Activated CD8-positive, alpha-beta T cell treated with anti-CD3 and anti-CD28 coated beads for 36 hours (primary cell): ENCODE measurements at places on chromosomes 3 and 15.

- no peak for DNase-seq
Measured at GRCh38 chr3:10743366-10744097, 72.5 kb upstream of the SLC6A11 start.

- no peak for DNase-seq
Measured at GRCh38 chr3:77686560-77686959, 646.7 kb downstream of the ROBO2 start.

DNA sequence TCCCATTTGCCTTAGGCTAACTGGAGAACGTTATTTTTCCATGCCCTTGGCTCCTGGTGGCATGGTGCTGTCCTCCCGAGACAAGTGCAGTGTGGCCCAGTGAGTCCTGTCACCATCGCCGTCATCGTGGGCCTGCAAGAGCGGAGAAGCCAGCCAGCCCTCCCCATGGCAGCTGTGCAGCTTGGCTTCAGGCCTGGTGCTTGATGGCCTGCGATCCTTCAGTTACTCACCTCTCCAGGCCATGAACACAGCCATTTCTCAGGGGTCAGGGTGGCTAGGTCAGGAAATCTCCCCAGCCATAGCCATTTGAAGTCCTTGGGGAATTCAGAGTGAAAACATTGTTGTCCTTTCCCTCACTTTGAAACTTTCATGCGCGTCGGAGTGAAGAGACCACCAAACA lies 189.0 kb upstream of the RGMA start:
- no peak for DNase-seq

GRCh38 chr3:132535575-132536441 lies 61.3 kb upstream of the ACKR4 start:
- DNase-seq: peak; percentile 80

DNA sequence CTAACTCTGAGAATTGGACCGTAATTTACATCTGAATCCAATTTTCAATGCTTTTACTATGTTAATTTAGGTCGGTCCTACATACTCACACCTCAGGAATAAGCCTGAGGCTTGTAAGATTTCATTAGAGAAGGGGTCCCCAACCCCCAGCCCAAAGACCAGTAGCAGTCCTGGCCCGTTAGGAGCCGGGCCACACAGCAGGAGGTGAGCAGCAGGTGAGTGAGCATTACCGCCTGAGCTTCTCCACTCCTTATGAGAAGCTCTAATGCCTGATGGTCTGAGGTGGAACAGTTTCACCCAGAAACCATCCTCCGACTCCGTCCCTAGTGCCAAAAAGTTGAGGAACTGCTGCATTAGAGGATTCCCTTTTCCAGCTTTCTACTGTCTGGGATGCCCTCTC lies 757.3 kb downstream of the SI start:
- no peak for DNase-seq

- DNase-seq: no peak
Measured at GRCh38 chr3:78963771-78964170, 804.0 kb downstream of the ROBO1 start.

DNA sequence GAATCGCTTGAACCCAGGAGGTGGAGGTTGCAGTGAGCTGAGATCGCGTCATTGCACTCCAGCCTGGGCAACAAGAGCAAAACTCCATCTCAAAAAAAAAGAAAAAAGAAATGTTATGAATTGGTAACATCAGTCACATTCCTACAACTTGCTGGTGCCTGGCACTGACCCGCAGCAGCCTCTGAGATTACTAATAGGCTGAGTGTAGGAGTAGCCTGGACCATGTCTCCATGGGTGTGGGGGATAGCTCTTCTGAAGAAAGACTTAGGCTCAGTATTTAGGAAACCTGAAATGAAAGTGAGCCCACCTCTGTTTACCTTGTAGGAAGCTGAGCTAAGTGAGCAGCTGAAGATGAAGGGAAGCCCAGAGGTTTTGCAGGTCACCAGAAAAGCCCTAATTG lies 148.3 kb downstream of the LRRC28 start:
- DNase-seq: no peak

GRCh38 chr15:68203486-68203885 lies 1.6 kb downstream of the CALML4 start:
- no peak for DNase-seq
